ENCODE measurements at places on chromosomes 3 and 15.

- DNase-seq, result no peak
Observed at GRCh38 chr3:188348435-188349244, 194.7 kb downstream of the LPP start.

DNA sequence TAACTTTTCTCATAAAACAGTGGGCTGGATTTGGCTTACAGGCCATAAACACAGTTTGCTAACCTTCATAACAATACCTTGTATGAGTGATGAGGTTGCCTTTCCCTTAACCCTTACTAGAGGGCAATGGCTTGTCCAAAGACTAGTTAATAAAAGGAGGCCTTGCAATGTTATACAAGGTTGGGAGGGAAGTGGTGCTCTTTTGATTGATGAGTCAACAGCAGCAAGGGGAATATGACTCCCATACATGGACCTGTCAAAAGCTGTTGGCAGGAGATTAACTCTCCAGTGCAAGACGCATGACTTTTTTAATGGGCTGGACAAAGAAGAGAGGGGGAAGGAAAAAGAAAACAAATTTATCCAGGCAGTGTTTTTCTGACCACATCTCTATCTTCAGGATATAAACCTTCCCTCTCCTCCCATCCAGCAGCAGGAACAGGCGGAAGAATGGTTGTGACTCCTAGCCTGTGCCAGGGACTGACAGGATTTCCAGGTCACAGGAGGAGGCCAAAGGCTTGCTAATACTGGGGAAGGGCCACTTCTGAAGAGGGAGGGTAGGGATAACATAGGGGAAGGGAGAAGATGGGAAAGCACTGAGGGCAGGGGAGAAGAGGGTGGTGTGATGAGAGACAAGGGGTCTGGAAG lies 35.2 kb upstream of the ARL14 start:
- no peak for DNase-seq

GRCh38 chr15:63896336-63897115 lies 62.8 kb upstream of the HERC1 start:
- DNase-seq, result no peak

DNA sequence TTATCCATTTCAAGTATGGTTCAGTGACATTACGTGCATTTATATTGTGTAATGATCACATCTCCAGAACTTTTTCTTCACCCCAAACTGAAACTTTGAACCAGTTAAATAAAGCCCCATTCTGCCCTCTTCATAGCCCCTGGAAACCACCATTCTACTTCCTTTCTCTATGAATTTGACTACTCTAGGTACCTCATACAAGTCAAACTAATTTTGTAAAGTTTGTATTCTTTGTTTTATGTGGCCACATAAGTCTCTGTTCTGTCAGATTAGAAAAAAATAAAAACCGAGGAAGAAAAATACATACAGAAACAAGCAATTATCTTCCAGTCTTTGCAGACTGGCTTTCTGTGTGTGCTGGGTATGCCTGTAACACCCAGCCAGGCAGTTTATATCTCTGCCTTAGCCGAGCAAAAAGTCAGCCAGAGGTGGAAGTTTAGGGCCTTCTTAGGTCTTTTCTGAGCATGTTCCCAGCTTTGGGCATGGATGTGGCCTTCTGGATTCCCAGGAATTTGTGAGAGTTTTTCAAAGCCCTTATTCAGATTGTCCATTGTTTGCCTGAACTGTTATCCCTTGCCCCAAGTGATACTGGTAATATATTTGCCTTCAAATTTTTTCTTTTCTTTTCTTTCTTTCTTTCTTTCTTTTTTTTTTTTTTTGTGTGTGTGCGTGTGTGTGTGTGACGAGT lies 6.0 kb upstream of the GRAMD1C start:
- no peak for DNase-seq

DNA sequence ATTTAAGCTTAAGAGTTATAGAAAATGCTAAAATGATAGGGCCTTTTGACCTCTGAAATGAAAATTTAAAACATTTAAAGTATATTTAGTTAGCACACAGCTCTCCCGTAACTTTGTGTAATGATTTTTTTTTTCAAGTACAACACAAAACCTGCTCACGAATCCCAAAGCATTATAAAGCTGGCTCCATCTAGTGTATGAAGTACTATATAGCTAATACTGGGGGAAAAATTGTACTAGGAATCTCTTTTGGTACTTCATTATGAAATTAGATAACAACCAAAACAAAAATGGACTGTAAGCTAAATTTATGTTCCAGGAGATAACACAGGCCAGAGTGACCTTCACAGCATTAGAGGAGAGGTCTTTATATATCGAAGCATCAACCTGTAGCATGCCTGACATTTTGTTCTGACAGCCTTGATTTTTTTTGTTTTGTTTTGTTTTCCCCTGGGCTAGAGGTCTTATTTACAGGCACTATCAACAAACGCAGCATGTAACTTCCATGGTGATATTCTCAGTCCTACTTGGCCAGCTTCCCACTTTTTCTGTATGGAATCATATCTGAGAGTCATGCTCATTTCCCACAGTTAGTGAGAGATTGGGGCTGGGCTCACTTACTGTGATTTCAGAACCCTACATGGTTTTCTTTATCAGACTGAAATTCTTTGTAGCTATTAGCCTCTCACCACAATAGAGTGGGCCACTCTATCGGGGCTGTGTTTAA lies 116.3 kb downstream of the MITF start:
- no peak for DNase-seq

DNA sequence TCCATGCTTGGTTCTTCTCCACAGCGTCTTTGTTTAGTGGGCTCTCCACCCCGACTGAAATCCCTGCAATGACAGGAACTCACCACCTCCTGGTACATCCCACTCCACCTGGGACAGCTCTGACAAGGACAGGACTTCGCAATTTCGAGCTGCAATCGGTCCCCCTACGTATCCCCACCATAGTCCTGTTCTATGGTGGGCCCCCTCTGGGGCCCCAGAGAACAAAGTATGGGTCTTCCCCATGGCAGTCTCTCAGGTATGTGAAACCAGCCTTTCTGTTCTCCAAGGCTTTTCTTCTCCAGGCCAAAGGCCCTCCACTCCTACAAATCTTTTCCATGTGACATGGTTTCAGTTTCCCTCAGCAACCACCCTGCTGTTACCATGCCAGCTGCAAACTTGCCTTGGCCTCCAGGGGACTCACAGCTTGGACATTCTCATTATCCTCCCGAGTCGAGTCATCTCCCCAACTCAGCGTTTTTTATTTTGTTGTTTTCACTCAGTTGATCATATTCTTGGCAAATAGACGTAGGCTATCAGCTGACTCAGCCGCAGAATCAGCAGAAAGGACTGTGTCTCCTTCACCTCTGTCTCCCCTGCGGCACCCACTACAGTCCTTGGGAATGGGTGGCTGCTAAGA lies 233.3 kb downstream of the OPA1 start:
- DNase-seq, result no peak

- no peak for DNase-seq
Observed at GRCh38 chr3:179967622-179968021, 69.1 kb downstream of the PEX5L start.

DNA sequence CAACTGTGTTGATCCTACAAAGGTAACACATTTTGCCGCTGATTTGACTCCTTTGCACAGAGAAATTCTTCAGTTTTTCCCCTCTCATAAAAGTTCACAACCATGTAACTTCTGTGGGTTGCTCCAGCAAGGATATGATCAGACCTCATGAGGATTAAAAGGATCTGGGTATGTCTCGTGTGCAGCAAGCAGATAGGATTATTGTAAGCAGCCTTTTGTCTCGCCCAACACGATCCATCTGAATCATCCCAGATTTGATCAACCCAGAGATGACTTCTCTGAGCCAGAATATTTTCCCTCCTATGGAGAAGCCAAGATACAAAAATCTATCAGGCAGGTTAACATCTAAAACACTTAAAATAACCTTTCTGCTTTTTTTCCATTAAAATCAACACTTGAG lies 12.8 kb upstream of the BNIP2 start:
- no peak for DNase-seq

DNA sequence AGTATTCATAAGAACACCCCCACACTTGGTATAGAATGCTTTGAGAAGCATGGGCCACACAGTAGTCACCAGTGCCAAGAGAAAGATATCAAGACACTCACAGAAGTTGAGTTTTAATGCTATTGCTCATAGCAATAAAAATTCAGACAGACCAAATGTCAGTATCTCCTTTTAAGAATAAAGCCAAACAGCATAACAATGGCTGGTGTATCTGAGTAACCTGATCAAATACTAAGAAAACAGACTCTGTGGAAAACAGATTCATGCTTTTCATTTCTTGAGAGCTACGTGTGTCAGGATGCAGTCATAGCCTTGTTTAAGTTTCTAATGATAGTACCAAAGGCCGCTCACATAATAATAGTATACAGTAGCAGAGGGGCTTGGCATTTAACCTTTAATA lies 778.5 kb downstream of the MECOM start:
- DNase-seq, result no peak

GRCh38 chr15:48571510-48571909 lies 74.0 kb downstream of the FBN1 start:
- DNase-seq, result no peak

DNA sequence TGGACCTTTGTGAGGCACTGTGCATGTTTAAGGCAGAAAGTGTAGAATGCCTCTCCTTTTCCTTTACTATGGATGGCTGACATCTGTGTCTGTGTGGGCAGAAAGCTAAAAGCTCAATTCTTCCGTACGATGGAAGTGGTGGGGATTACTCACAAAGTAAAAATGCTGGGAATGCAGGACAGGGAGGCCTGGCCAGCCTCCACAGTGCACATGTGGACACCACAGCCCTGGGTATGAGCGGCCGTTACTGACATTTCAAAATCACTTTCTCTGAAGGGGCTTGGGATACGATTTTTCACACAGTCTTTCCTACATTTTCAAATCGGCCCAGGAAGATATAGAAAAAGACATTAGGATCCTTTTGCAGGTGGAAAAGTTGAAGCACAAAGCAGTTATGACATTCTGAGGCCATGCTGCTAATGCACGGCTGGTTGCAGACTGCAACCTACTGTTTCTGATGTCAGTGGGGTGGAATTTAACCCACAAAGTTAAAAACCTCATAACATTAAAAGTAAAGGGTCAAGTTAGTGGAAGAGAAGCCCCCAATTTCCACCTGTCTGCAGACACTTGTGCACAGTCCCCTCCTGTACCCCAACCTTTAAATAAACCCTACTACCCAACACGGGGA lies 27.9 kb downstream of the EHD4 start:
- DNase-seq, result no peak

DNA sequence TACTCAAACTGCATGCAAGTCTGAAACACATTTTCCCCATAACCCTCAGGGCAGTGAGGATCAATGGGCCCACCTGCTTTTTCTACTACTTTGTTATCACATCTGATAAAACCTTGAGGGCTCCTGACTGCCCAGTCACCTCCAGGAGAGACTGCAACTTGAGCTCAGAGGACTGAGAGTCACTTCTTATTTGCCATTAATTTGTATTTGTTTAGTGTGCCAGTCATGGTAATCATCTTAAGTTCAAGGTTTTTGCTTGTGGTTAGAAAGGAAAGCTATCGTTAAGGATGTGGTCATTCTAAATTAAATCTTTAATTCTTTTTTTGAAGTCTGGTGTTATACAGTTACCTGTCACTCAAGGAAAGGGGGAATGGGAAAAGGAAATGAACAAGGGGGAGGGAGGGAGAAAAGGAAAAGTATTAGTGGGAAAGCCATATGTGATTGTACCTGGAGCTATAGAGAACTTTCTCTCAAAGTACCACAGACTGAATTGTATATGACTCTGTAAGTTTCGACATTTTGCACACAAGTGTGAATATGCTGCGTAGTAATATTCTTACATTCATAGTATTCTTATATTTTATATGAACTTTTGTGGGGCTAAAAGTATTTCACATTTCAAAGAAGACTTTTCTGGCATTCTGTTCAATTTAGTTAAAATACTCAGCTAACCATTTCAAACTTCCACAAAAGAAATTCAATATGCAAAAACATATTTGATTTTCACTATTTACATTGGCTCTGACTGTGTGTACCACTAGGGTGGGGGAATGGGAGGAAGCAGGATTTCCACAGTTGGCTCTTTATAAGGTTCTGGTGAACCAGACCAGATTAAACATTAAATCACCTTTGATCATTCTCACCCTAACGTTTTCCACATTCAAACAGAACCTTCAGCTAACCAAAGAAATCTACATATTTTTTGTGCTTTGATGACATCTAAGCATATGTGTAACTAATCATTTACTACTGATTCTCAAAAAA lies 166.5 kb upstream of the ATP11B start:
- DNase-seq, result no peak

DNA sequence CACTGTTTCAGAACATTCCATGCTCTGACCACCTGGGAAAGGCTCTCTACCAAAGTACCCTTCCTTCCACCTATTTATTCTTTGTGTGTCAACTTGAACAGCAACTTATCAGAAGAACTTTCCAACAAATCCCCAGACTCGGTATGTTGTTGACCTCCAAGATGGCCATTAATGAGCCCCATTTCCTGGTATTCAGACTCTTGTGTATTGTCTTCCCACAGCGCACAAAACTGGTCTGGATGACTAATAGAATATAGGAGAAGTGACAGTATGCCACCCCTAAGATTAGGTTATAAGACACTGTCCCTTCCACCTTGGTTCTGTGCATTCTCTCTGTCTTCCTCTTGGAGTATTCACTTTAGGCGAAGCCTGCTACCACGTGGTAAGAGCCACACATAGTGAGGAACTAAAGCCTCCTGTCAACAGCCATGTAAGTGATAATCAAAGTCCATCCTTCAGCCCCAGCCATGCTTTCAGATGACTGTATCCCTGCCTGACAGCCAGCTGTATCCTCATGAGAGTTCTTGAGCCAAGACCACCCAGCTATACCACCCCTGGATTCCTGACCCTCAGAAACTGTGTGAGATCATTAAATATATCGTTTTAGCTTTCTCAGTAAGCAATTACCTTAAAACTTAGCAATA lies 481.7 kb downstream of the MAGI1 start:
- DNase-seq, result no peak

GRCh38 chr3:42031808-42032480 lies 59.2 kb upstream of the TRAK1 start:
- DNase-seq, result no peak

DNA sequence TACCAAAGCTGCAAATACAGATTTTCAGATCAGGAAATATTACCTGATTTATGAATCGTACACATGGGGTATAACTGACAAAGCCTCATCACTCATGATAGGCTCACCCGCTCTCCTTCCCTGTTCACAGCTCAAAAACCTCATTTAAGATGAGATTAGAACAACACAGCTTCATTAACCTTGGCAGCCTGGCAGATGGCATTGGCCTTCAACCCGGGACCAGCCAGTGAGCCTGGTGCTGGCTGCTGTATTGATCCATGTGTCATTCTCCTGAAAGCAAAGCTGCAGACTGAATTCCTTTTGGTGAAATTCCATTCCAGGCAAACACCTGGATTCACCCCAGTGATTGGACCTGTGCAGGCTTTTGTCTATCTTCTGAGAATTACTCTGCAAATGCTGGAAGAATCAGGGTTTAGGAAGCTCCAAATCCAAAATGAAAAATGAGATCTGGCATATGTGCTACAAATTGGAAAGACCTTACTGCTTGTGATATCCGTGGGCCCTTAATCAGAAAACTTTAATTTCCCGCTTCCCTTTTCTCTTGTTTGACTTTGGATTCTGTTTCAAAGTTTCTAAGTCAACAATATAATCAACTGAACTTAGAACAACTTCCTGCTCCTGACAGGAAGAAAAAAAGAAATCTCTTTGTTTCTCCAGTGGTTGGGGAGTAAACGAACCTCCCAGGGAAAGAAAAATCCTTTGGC lies 189.1 kb upstream of the KBTBD8 start:
- DNase-seq, result no peak

- no peak for DNase-seq
Observed at GRCh38 chr3:88452228-88452627, 302.5 kb downstream of the C3orf38 start.

- DNase-seq, result no peak
Observed at GRCh38 chr3:129404610-129405009, 23.8 kb downstream of the EFCAB12 start.
